Frontal cortex (tissue), 4 donors: ENCODE measurements at places on chromosomes 6 and 20. TPM values are rescaled to one million over a fixed set of nuclear protein-coding genes. Genes with fewer than 3 reads are reported as not detected.

DNA sequence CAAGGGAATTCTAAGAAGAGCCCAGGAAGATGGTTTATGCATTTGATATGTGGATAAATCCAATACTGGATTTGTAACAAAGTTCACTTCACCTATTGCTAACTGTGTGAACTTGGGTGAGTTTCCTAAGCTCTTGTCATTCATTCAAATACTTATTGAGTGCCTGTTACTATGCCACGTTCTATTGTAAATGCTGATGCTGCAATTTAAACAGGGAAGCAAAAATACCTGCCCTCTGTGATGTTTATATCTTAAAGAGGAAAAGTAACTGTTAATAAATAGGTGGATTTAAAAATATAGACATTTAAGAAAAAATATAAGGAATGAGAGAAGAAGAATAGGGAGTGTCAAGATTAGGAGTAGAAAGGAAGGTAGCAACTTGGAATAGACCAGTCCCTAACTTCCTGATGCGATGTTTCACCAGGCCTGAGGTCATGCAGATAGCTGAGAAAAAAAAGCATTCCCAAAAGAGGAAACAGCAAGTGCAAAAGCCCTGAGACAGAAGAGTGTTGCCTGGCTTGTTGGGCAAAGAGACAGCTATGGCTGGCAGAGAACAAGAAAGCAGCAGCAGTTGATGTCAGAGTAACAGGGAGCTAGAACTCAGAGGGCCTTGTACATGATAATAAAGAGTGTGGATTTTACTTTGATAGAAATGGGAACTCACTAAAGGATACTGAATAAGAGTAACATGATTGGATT, 54.3 kb upstream of the TCF21 start:
- no peak for DNase-seq

- no peak for DNase-seq
These were observed 43.3 kb downstream of the TMEM170B start for GRCh38 chr6:11580686-11581405.

GRCh38 chr6:113995634-113996033, 24.7 kb upstream of the HDAC2 start:
- peak; percentile 24 for DNase-seq

- no peak for DNase-seq
These were observed 129.4 kb downstream of the MAP7 start for GRCh38 chr6:136420853-136421252.

- no peak for DNase-seq
These were observed 75.1 kb downstream of the NINL start for GRCh38 chr20:25510202-25510601.

DNA sequence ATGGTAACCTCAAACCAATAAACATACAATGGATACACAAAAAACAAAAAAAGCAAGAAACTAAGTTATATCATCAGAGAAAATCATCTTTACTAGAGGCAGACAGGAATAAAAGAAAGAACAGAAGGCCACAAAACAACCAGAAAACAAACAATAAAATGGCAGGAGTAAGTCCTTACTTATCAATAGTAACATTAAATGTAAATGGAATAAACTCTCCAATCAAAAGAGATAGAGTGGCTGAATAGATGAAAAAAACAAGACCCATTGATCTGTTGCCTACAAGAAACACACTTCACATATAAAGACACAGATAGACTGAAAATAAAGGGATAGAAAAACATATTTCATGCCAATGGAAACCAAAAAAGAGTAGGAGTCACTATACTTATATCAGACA, 81.3 kb upstream of the GJE1 start:
- DNase-seq = no peak

GRCh38 chr6:140586426-140587061, 1212.1 kb upstream of the CITED2 start:
- DNase-seq = no peak

Gene VGLL2
- total RNA-seq = not detected

GRCh38 chr6:126123226-126123625, 136.9 kb downstream of the TRMT11 start:
- no peak for DNase-seq

Gene SOBP
- total RNA-seq = 42.4 TPM

DNA sequence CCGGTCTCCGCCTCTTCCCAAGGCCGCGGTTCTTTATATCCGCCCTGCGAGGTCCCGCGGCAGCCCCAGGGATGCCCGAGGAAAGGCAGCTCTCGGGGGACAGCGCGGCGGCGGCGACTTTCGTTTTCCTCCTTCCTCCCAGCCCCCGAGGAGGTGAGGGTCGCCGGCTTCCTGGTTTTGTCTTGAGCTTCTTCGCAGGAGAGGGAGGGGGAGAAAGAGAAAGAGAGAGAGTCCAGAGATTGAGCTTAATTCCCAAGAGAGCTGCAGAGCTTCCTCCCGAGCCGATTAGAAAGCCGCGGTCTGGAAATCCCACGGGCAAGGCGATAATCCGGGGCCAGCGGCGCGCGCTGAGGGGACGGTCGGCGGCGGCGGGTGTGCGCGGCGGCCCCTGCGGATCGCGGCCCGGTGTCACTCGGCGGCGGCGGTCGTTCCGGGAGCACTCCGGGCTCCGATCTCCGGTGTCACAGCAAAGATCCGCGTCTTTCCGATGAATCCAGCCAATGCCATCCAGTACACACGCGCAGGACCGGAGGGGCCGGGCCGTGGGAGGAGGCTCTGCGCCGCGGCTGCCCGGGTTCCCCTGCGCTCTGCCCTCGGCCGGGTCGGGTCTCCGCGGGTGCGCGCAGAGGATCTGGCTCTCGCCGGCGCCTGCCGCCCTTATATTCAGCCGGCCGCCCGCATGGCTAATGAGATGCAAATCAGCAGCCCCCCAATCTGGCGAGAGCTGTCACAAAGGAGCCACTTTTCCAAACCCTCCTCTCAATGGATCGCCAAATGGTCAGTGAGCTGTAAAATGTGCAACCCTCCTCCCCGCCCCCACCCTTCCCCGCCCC, at the start of gene DLL1:
DLL1 (minus strand) TSS at position 783 of the 833 bp plus-strand sequence. CDS start 939 bp downstream, outside the sequence.
- DNase-seq = peak; percentile 84

Gene RSPO3
- total RNA-seq = 36.7 TPM

DNA sequence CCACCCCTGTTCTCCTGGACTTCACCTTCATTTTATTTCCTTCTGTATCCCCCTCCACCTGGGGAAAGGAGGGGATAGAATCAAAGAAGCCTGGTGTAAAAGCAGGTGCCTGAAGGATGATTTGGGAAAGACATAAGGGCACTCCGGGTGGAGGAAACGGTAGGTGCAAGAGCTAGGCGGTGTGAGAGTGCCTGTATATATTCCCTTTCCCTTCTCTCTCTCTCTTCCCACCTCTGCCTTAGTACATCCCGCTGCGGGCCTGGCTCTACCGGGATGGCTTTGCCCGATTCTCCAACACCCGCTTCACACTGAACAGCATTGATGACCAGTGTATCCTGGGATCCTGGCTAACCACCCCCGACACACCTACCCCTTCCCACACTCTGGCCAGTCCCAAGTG, 26.2 kb downstream of the PDRG1 start:
- no peak for DNase-seq
